ENCODE measurements at places on chromosomes 3 and 15.

DNA sequence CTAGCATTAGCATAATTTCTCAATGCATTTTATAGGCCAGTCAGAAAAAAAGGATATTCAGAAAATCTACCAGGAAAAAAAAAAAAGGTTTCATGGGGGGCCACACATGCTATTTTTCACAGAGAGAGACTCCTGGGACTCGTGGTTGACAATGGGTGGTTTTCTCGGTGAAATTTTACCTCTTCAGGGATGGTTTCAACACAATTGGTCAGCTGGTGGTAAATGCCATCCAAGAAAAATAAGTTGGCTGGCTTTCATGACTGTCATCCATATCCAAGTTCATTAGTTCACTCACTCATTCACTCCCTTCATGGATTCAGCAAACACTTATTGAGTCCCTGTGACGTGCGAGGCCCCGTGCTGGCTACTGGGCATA, 217.3 kb downstream of the SHQ1 start:
- DNase-seq = no peak

GRCh38 chr15:61974759-61975158, 85.5 kb downstream of the VPS13C start:
- no peak for DNase-seq

- no peak for DNase-seq
Measured at GRCh38 chr15:74250266-74250665, 14.1 kb downstream of the CCDC33 start.

DNA sequence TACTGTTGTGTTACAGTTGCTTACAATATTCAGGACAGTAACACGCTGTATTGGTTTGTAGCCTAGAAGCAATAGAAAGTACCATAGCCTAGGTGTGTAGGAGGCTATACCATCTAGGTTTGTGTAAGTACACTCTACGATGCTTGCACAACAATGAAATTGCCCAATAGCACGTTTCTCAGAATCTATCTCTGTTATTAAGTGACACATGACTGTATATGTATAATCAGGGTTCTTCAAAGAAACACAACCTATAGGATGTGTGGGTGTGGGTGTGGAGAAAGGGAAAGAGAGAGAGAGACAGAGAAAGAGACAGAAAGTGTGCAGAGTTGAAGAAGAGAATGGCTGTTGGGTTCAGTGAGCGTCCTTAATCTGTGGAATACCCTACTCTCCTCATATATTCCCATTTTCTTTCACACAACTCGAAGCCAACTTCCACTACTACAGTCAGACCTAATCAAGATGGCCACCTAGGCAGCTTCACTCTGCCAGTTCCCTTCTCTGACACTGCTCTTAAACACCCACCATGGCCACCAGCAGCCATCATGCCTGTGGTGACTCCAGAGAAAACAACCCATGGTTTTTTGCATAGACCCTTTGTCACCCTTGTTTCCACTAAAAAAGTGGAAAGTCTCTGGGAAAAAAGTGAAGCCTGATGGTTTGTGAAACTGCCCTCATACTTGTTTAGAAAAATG, 5.8 kb upstream of the PPP4R2 start:
- no peak for DNase-seq

GRCh38 chr3:40624189-40624769, 99.5 kb downstream of the ZNF621 start:
- no peak for DNase-seq
